ENCODE measurements at places on chromosomes 16 and 17. TPM values are rescaled to one million over a fixed set of nuclear protein-coding genes. Genes with fewer than 3 reads are reported as not detected.

The ATP2A1 gene
- 5.6 TPM for total RNA-seq

The NSMCE1 gene
- 44.8 TPM for total RNA-seq

The HID1 gene
- total RNA-seq = 16.7 TPM

DNA sequence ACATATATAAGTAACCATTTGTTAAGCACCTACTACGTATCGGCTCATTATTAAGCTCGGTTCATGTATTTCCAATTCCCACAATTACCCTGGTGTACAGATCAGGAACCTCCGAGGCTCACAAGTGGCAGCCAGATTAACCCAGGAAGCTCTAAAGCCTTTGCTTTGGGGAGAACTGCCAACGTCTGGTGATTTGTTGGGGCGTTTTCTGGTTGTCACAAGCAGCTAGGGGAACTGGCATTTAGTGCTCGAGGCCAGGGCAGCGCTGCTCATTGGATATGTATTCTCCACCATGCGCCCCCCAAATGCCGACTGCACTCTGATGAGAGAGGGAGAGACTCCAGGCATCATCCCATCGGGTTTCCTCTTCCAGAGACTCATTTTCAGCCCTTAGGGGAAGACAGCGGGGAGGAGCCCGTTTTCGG lies 541 bp downstream of the ZNF18 start:
- H3K4me1 ChIP-seq = peaks cover 26% of the 10 kb centered on the region
- H3K27ac ChIP-seq = peak overlapping the region; percentile 41
- H3K4me3 ChIP-seq = peak overlapping the region; percentile 83

- peaks cover 26% of the 10 kb centered on the region for H3K4me1 ChIP-seq
- H3K27ac ChIP-seq = 0 out of 2 replicates have a peak overlapping the region, but pooled peaks have one; percentile 21
- DNase-seq = no peak
- no peaks in the 10 kb centered on the region for H3K27me3 ChIP-seq
- H3K36me3 ChIP-seq = no peaks in the 10 kb centered on the region
- H3K4me3 ChIP-seq = no peak overlapping the region
Observed at GRCh38 chr16:19722981-19723380, 4.9 kb downstream of the IQCK start.

- H3K4me1 ChIP-seq = peaks cover 21% of the 10 kb centered on the region
- no peaks in the 10 kb centered on the region for H3K27me3 ChIP-seq
- no peak overlapping the region for H3K4me3 ChIP-seq
- no peak for DNase-seq
- no peaks in the 10 kb centered on the region for H3K36me3 ChIP-seq
Observed at GRCh38 chr16:50188619-50189136, 35.6 kb downstream of the TENT4B start.

- H3K27ac ChIP-seq = peak overlapping the region; percentile 89
- DNase-seq = no peak
- peak overlapping the region; percentile 100 for H3K4me3 ChIP-seq
- peaks cover 66% of the 10 kb centered on the region for H3K4me1 ChIP-seq
- H3K27me3 ChIP-seq = no peaks in the 10 kb centered on the region
Observed at GRCh38 chr17:64498308-64499203, 1.7 kb upstream of the POLG2 start.

DNA sequence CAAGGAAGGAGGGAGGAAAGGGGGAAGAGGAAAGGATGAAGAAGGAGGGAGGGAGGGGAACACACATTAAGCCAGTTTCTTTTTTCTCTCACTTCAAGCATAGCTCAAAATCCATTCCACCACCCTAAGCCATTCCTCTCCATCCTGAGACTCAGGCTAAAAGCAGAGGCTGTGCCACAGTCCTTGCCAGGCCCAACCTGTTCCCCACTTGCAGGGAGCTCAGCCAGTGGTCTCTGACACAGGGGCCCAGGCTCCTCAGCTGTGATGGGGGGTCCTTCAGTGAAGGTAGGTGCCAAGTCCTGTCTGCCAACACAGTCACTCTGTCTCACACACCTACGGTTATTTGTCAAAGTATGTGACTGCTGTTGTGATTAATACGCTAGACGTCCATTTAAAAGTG lies 44.6 kb downstream of the SDK2 start:
- peaks cover 9% of the 10 kb centered on the region for H3K4me1 ChIP-seq
- no peaks in the 10 kb centered on the region for H3K36me3 ChIP-seq
- no peak for DNase-seq
- H3K27ac ChIP-seq = no peak overlapping the region
- no peaks in the 10 kb centered on the region for H3K27me3 ChIP-seq

DNA sequence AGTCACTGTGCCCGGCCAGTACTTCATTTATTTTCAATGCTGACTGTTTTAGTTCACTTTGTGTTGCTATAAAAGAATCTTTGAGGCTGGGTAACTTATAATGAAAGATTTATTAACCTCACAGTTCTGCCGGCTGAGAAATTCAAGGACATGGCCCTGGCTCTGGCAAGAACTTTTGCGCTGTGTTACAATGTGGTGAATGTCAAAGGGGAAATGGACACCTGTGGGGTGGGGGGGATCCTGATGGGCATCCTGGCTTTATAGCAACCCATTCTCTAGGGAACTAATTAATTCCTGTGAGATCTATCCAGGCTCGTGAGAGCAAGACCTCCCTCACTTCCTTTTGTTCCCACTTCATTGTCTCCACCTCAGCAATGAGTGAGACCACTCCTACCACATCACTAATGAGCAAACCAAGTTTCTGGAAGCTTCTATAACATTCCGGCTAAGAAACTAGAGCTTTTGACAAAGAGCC lies 17.1 kb upstream of the CDH3 start:
- H3K4me1 ChIP-seq = peaks cover 21% of the 10 kb centered on the region
- peak overlapping the region; percentile 16 for H3K27ac ChIP-seq
- H3K27me3 ChIP-seq = no peaks in the 10 kb centered on the region

DNA sequence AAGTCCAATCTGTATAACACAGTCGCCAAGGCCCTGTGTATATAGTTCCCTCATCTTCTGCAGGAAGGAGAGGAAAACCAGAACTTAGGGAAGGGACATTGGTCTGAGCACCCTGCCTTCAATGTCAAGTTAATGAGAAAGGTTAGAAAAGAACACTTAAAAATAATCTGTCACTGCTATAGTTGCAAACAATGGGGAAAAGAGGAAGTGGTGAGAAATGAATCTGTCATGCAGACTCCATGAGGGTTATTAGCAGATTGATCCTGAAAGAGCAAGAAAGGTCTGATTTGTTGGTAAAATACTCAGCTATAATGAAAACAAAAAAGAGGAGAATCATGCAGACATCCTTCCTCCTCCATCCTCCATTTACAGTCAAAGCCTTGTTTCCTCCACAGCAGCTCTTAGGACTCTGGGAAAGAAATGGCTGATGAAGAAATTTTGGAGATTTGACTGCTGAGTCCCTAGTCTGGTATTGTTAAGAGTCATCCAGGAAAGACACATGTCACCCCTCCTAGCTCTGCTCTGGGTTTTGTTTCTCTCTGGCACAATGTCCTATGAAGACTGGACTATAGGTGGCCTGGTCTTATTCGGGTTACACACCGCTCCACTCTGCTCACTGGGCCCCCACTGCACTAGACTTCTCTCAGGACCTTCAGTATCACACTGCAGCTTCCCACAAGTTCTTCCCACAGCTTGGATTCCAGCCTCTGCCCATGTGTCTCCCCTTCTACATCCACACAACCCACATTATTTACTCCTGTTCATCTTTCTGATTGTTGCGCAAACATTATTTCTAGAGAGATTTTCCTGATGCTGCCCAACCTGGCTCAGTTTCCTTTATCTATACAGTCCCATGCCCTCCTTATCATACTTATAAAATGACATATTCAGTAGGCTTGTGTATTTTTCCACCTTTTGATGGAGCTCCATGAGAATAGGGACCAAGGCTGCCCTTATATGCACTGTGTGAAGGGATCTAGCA lies 56.5 kb upstream of the XYLT1 start:
- peaks cover 9% of the 10 kb centered on the region for H3K27me3 ChIP-seq
- H3K4me1 ChIP-seq = no peaks in the 10 kb centered on the region
- no peak for DNase-seq
- peaks cover 11% of the 10 kb centered on the region for H3K36me3 ChIP-seq

DNA sequence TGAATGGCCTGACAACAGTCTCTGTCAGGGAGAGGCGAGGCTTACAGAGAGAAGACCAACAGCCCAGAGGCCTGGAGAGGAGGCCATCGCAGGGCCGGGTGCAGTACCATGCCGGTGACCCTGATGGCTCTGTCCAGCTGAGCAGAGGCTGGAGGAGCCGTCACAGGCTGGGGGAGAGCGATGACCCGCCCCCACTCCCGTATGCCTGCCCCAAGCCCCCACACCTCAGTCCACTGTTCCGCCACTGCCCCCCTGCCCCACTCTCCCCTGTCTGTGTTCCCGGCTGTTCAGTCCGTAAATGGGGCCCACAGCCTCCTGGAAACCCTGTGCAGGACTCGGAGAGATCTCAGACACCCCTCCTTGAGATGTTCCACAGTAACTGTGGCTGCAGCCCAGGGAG lies 12.8 kb upstream of the FAM83G start:
- no peaks in the 10 kb centered on the region for H3K27me3 ChIP-seq
- H3K4me1 ChIP-seq = 0 out of 2 replicates have a peak, but pooled peaks cover 5% of the 10 kb centered on the region
- H3K27ac ChIP-seq = no peak overlapping the region
- no peaks in the 10 kb centered on the region for H3K36me3 ChIP-seq
- no peak overlapping the region for H3K4me3 ChIP-seq

GRCh38 chr16:79151-80054 lies 1.4 kb downstream of the MPG start:
- no peak for DNase-seq
- H3K4me3 ChIP-seq = peak overlapping the region; percentile 82
- no peaks in the 10 kb centered on the region for H3K27me3 ChIP-seq
- peaks cover 6% of the 10 kb centered on the region for H3K36me3 ChIP-seq
- H3K4me1 ChIP-seq = peaks cover 45% of the 10 kb centered on the region

DNA sequence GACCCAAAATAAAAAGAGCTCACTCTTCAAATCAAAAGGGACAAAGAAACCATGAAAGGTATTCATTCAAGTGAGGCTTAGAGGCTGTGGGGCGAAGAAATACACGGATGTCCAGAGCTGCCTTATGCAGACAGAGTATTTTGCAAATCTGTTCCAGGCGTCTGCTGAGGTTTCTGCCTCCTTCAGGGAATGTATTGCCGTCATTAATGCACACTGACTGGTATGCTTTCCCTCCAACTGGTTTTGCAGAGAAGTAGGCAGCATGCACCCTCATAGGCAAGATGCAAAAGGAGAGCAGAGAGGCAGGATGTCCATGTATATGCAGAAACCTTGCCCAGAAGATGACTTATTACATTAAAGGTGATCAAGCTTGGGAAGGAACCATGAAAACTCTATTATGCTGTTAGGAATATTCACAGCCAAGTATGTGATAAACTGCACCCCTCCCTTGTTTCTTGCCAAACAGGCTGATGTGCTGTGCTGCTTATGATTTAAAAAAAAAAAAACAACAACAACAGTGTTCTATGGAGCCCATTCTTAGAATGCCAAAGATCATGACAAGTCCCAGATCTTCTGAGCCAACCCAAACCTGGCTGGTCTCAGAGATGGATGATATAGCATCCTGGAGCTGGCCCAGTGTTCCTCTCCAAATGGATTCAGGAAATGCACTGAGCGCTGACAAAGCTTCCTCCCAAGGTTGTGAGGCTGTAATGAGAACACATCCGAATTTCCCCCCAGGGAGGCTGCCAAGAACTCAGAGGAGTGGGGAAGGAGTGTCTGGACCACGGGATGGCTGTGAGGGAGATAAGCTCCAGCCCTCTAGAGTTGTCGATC lies 77.6 kb upstream of the HLF start:
- DNase-seq = no peak
- no peaks in the 10 kb centered on the region for H3K4me1 ChIP-seq
- H3K27ac ChIP-seq = no peak overlapping the region
- H3K36me3 ChIP-seq = no peaks in the 10 kb centered on the region

DNA sequence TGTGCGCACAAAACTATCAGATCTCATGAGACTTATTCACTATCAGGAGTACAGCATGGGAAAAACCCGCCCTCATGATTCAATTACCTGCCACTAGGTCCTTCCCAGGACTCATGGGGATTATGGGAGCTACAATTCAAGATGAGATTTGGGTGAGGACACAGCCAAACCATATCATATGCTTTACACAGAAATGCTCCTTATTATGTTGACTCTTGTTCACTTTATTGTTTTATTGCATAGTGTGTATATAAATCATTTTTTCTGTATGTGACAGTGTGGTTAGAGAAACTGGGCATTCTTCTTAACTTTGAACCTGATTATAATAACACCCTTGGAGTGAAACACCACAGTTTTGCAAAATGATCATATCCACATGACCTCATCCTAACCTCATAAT lies 212.8 kb upstream of the TNRC6C start:
- H3K4me1 ChIP-seq = peaks cover 40% of the 10 kb centered on the region
- H3K27me3 ChIP-seq = peaks cover 10% of the 10 kb centered on the region
- no peaks in the 10 kb centered on the region for H3K36me3 ChIP-seq
- no peak overlapping the region for H3K27ac ChIP-seq

GRCh38 chr16:30931068-30931650 lies 7.8 kb downstream of the FBXL19 start:
- peaks cover 37% of the 10 kb centered on the region for H3K36me3 ChIP-seq
- no peaks in the 10 kb centered on the region for H3K27me3 ChIP-seq
- DNase-seq = no peak
- peaks cover 11% of the 10 kb centered on the region for H3K4me1 ChIP-seq
- no peak overlapping the region for H3K4me3 ChIP-seq

DNA sequence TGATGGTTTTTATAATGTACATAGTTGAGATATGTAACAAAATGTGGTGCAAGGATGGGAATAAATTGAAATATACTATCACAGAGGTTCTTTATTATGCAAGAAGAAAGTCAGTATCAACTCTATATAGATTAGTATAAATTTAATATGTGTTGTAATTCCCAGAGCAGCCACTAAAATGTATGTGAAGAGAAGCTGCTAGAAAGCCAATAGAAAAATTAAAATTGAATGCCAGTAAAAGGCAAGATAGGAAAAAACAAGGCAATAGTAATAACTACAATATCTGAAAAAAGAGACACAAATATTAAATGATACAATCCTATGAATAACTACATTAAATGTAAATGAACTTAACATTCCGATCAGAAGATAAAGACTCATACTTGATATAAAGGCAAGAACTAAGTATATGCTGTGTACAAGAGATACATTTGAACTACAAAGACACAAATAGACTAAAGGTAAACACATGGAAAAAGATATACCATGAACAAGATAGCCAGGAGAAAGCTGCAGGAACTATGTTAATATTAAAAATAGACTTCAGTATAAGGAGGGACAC lies 92.0 kb downstream of the ABCA8 start:
- no peak overlapping the region for H3K27ac ChIP-seq
- DNase-seq = no peak
- no peaks in the 10 kb centered on the region for H3K27me3 ChIP-seq
- no peak overlapping the region for H3K4me3 ChIP-seq
- H3K36me3 ChIP-seq = peaks cover 4% of the 10 kb centered on the region

DNA sequence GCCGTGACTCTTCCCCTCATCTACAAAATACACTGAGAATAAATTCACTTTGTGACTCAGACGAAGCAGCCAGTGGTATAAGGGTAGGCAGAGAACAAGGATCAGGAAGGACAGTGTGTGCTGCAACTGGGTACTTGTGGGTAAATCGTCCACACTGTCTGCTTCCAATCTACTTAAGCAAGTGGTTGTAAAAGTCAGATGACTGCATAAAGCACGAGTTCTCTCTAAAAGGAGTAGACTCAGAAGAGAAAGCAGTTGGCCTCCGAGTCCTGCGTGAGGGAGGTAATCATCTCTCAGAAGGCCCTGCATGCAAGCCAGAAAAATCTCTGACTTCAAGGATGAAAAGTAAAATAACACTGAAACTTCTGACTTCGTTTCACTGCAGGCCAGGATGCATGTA lies 43.1 kb downstream of the ANKFY1 start:
- peak overlapping the region; percentile 67 for H3K27ac ChIP-seq
- no peaks in the 10 kb centered on the region for H3K27me3 ChIP-seq
- no peak for DNase-seq
- peaks cover 18% of the 10 kb centered on the region for H3K36me3 ChIP-seq
- peaks cover 20% of the 10 kb centered on the region for H3K4me1 ChIP-seq

- no peaks in the 10 kb centered on the region for H3K36me3 ChIP-seq
- peak; percentile 54 for DNase-seq
- peaks cover 36% of the 10 kb centered on the region for H3K27me3 ChIP-seq
- no peak overlapping the region for H3K27ac ChIP-seq
Observed at GRCh38 chr16:89257281-89257731, 39.8 kb downstream of the ZNF778 start.

Measured in WTC11 (cell line).